Central memory CD8-positive, alpha-beta T cell (primary cell): ENCODE measurements at places on chromosomes 4 and X.

- DNase-seq: no peak
Measured at GRCh38 chrX:80755174-80755573, 54.5 kb downstream of the BRWD3 start.

- DNase-seq: no peak
Measured at GRCh38 chr4:55386073-55386472, 9.7 kb upstream of the TMEM165 start.

DNA sequence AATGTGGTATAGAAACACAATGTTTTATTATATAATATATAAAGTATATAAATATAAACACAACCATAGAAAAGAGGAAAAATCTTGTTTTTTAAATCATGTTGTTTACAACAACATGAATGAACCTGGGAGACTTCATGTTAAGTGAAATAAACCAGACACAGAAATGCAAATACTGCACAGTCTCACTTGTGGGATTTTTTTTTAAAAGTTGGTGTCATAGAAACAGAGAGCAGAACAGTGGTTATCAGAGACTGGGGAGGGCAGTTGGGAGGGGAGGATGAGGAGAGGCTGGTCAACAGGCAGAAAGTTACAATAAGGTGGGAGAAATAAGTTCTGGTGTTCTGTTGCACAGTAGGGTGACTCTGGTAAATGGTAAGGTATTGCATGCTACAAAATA is 57.1 kb downstream of the FREM3 start:
- no peak for DNase-seq

DNA sequence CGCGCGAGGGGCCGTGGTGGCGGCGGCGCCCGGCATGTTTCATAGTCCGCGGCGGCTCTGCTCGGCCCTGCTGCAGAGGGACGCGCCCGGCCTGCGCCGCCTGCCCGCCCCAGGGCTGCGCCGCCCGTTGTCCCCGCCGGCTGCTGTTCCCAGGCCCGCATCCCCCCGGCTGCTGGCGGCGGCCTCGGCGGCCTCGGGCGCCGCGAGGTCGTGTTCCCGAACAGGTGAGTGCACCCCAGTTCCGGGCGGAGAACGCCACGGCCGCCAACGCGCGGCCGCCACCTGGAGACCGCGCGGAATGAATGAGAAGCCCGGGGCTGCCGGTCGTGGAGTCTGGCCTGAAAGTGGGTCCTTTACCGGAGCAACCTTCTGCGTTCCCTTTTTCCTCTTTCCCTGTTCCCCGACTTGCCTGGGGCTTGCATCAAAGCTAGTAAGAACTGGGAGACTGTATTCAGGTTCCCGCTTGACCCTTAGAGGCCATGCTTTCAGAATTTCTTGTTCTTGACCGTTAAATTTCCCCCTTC is 429 bp downstream of the NOCT start:
- DNase-seq: no peak

- DNase-seq: no peak
Measured at GRCh38 chrX:44282753-44283152, 60.7 kb downstream of the EFHC2 start.

DNA sequence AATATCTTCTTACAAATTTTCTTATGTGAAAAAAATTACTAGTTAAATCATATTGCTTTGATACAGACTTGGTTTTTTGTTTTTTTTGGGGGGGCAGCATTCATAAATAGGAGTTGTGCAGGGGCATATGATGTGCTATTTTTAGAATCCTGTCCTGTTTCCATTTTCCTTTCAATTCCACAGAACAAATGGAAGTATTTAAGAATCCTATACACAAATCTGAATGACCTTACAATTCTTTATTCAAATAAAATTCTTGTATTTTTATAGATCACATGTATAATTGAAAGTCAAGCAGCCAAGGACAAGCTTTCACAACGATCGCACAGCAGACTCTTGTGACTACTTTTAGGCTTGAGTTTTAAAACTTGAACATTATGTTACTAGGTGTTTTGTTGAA is 523.9 kb downstream of the ANKRD50 start:
- DNase-seq: no peak

- DNase-seq: no peak
Measured at GRCh38 chr4:2936773-2937145, 26.4 kb downstream of the NOP14 start.

- no peak for DNase-seq
Measured at GRCh38 chr4:25838526-25838925, 24.3 kb downstream of the SEL1L3 start.

- DNase-seq: no peak
Measured at GRCh38 chr4:79046016-79046592, 106.9 kb upstream of the PAQR3 start.

DNA sequence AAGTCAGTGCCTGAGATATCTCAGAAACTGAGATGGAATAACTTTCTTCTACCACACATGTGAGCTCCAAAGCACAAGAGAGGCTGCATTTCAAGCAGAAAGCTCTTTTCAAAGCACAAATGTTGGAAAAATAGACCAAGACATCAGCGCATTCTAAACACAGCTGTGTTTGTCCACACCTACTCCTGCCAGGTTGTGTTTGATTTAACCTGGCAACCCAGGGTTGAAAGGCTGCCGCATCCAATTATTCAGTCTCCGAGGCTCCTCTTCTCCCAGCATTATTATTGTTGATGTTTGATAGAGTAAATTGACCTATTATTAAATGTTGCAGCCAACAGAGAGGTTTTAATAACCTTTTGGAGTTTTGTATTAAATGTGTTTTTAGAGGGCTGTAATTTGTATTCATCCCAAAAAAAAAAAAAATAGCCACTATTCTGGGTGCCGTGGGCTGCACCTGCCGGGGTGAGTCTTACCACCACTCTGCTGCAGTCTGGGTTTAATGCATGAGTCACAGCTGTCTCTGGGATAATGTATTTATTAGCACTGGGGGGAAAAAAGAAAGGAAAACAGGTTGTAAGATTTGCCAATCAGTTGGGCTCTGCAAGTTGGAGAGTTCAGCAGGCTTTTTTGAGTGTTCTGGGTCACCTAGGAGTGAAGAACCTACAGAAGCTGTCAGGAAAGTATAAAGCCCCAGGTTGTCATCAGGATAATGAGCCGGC is 105.2 kb upstream of the NOCT start:
- no peak for DNase-seq

- no peak for DNase-seq
Measured at GRCh38 chr4:110631584-110632505, 9.0 kb upstream of the PITX2 start.

DNA sequence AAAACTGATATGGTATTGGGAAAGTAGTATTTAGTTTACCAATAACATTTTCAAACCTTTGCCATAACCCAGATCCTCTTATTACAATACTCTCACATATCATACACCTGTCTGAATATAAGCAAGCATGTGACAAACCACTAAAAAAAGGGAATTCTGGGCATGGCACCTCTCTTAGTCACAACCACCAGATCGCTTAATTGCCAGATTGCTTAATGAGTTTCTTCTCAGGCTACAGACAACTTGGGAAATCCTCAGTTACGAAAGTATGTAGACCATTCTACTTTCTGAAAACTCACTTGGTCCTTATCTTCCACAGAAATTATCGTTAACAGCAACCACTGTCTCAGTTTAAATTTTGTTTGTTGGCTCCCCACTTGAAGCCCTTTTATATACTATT is 2.1 kb downstream of the NAF1 start:
- no peak for DNase-seq
